ENCODE measurements at places on chromosomes 2 and 18. TPM values are rescaled to one million over a fixed set of nuclear protein-coding genes. Genes with fewer than 3 reads are reported as not detected.

DNA sequence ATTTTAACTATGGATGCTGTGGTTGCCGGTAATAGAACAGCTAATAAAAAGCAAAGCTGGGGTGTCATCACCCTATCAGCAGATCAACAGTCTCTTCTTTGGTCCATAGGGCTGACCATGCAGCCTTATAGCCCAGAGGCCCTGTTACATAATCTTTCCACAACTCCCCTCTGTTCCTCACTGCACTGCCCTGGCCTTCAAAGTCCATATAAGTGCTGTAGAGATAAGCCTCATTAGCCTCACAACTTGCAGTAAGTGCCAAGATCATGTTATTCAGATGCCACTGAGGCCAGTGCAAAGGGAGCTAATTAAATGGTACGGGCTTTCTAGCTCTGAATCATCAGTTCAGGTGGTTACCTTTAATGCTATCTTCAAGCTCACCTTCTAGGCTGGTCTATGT lies 89.7 kb upstream of the CXCR4 start:
- no peak for DNase-seq

DNA sequence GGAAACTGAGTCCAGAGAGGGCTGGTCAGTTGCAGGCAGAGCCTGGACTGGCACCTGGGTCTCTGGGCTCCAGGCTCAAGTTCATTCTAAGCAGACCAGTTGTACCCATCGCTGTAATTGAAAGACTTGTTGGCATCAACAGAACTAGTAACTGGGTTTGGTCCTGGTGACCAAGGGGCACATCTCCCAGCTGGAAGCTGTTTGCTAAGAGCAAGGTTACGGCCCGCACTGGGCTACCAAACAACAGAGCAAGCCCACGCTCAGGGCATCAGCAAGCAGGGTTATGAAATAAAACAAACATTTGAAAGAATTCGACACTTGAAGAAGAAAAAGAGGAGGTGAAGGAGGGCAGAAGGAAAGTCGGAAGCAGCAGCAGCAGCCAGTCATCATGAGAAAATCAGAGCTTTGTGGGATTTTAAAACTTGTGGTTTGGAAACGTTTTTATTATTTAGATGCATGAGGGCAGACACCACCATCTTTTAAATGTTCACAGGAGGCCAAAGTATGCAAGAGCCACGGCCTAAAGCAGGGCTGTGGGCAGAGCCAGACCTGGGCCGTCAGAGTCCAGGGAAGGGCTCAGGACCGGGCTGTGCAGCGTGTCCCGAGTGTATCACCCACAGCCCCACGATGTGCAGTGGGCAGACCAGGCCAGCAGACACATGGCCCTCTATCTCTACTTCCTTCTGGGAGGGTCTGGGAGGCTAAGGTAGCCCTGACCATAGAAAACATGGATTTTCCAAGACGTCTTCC lies 220.3 kb downstream of the BCL2 start:
- no peak for DNase-seq

Gene RSAD2
- total RNA-seq: 4.6 TPM

GRCh38 chr2:33106115-33106514 lies 159.4 kb downstream of the LTBP1 start:
- no peak for DNase-seq

DNA sequence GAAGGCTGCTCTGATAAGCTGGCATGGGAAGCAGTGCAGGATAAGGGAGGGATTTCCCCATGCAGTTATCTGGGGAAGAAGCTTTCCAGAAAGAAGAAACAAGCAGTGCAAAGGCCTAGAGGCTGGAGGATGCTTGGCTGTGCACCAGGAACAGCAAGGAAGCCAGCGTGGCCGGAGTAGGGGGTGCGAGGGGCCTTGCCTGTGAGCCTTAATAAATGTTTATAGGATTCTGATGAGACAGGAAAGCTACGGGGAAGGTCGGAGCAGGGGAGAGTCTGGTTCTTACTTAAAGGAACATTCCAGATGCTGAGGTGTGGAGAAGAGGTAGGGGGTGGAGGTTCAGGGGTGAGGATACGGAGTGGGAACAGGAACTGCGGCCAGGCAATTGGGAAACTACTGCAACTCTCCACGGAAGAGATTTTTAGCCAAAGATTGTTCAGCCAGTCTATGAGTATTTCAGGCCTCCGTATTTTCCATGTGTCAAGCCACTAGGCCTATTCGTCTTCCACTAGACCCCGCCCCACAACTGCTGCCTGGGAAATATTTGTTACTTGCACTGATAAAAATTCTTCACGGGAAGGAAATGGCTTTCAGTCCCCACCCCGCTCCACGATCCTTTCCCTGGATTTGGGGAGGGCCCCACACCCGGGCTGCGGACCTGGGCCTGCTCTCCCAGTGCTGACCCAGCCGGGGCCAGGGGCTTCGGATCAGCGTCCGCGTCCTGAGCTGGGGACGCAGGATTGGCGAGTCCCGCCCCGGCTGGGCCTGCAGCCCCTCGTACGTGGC lies 516 bp downstream of the EIF2AK2 start:
- no peak for DNase-seq
